Muscle of leg (tissue), 16 donors: ENCODE measurements at places on chromosomes 7 and 10. TPM values are rescaled to one million over a fixed set of nuclear protein-coding genes. Genes with fewer than 3 reads are reported as not detected.
A peak's percentile ranks its signal among the peaks of the same experiment; 100 is the strongest.

- peaks cover 3% of the 10 kb centered on the region for H3K4me1 ChIP-seq
- DNase-seq: peak; percentile 84
- no peak overlapping the region for H3K27ac ChIP-seq
- no peaks in the 10 kb centered on the region for H3K36me3 ChIP-seq
- H3K4me3 ChIP-seq: no peak overlapping the region
Observed at GRCh38 chr7:133530682-133531081, 277.8 kb downstream of the EXOC4 start.

GRCh38 chr7:30003098-30003497, 13.5 kb upstream of the SCRN1 start:
- H3K4me3 ChIP-seq: no peak overlapping the region
- DNase-seq: no peak
- no peaks in the 10 kb centered on the region for H3K36me3 ChIP-seq
- no peaks in the 10 kb centered on the region for H3K27me3 ChIP-seq

DNA sequence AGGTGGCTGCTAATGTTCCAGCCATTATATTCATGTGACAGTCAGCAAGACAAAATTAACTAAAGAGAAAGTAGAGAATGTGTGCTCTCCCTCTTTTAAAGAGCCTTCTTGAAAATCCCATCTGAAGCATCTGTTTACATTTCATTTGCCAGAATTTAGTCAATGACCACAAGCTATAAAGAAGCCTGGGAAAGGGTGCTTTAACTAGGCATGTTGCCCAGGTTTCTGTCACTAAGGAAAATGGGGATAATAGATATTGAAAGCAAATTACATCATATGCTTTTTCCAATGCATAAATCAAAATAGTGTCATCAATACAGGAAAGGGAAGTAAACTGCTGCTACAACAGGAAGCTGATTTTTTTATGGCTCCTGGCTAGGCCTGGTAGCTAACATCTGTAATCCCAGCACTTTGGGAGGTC, 67.7 kb downstream of the ELAPOR2 start:
- no peak overlapping the region for H3K27ac ChIP-seq
- no peaks in the 10 kb centered on the region for H3K4me1 ChIP-seq
- peak; percentile 32 for DNase-seq

DNA sequence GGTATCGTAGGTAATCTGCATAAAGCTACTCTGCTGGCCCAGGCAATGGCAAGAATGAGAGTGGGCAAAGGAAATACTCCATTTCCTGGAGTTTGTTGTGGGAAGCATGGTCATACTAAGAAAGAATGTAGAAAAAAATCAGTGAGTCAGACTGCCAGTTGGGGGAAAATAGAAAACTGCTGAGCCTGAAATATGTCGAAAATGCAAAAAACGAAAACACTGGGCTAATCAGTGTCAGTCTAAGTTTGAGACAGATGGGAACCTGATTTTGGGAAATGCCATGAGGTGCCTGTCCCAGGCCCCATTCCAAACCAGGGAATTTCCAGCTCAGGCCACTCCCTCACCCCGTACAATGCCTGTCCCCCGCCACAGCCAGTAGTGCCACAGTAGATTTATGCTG, 150.0 kb downstream of the ZNF33B start:
- no peaks in the 10 kb centered on the region for H3K36me3 ChIP-seq
- no peaks in the 10 kb centered on the region for H3K4me1 ChIP-seq
- H3K27ac ChIP-seq: no peak overlapping the region
- no peaks in the 10 kb centered on the region for H3K27me3 ChIP-seq
- no peak overlapping the region for H3K4me3 ChIP-seq

The HMX2 gene
- polyA plus RNA-seq: not detected

GRCh38 chr10:7136016-7136415, 274.8 kb downstream of the SFMBT2 start:
- H3K4me3 ChIP-seq: no peak overlapping the region
- H3K27me3 ChIP-seq: no peaks in the 10 kb centered on the region

DNA sequence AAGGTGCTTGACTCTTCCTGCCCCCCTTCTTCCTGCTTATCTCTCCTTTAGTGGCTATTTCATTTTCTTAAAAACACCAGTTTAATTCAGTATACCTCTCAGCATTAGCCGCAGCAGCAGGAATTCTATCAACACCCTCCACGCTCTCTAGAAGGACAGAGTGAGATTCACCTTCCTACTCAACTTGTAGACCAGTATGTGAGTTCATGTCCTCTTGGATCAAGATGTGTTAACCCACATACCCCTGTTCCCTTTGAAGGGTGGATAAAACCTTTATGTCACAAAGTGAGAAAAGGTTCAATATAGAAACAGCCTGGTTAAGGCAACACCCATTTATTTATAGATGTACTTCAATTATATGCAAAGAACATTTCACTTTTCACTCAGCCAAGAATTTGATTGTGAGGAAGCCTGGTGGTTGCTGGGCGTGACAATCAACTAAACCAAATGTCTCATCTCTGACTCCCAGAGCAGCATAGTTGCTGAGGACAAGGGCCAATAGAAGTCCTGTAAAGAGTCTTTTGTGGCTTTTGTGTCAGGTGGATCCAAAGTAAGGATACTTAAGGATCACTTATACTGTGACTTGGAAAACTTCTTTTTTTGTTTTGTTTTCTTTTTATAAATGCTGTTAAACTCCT, 617.1 kb downstream of the SORCS3 start:
- no peak overlapping the region for H3K4me3 ChIP-seq
- H3K27ac ChIP-seq: no peak overlapping the region
- no peaks in the 10 kb centered on the region for H3K36me3 ChIP-seq
- no peaks in the 10 kb centered on the region for H3K4me1 ChIP-seq
- DNase-seq: no peak

GRCh38 chr7:82631998-82632397, 188.4 kb upstream of the CACNA2D1 start:
- no peak overlapping the region for H3K27ac ChIP-seq
- no peaks in the 10 kb centered on the region for H3K4me1 ChIP-seq
- no peaks in the 10 kb centered on the region for H3K36me3 ChIP-seq
- no peak overlapping the region for H3K4me3 ChIP-seq
- DNase-seq: peak; percentile 21

DNA sequence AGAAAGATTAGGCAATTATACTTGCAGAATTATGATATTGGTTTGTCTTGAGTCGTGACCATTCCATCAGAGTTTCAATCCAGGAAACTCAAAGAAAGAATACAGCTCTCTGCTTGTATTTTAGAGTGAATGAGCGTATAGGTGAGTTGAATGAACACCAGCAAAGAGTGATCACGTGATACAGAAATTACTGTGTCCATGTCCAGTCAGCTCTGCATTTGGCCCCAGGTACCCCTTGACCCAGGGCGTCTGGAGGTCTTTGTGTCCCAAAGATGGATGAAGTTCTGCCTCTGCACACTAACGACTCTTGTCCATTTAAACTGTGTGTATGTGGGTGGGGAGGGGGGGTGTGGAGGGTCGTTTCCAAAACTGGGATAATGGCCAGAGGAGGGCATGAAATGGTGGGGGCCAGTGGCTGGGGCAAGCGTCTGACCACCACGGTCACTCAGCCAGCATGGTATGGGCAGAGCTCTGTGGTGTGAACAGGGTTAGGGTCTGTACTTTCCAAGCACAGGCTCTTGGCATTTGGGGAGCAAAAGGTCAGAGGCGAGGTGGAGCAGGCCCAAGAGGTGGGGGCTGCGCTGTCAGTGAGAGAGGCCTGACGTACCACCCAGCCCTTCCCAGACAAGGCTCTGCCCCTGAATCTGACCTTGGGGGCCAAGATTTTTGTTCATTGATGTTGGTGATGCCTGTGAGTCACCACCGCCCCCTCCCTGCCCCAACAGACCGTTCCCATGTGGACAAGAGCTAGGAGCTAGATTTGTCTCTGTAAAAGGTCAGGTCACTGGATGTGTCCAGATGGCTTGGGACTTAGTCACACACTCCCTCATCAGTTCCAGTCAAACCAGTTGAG, 1.4 kb downstream of the PTPRE start:
- no peaks in the 10 kb centered on the region for H3K36me3 ChIP-seq
- H3K27me3 ChIP-seq: peaks cover 8% of the 10 kb centered on the region
- peaks cover 27% of the 10 kb centered on the region for H3K4me1 ChIP-seq
- no peak overlapping the region for H3K27ac ChIP-seq
- peak; percentile 61 for DNase-seq
- peak overlapping the region; percentile 39 for H3K4me3 ChIP-seq

DNA sequence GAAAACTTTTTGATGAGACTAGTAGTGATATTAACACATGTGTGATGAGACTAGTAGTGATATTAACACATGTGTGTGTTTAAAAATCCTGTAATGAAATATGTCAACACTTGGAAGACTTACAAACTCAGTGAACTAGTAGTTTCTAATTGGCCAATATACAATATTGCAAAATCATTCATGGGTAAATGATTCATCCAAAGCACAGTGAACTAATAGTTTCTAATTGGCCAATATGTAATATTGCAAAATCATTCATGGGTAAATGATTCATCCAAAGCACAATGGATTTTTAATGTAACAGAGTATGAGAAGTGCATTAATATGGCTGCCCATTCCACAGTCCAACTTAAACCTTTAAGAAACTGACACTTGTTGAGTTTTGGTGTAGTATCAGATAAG, 77.8 kb downstream of the ATAD1 start:
- H3K4me1 ChIP-seq: no peaks in the 10 kb centered on the region
- H3K27ac ChIP-seq: no peak overlapping the region
- H3K27me3 ChIP-seq: no peaks in the 10 kb centered on the region
- H3K36me3 ChIP-seq: no peaks in the 10 kb centered on the region
- no peak for DNase-seq

DNA sequence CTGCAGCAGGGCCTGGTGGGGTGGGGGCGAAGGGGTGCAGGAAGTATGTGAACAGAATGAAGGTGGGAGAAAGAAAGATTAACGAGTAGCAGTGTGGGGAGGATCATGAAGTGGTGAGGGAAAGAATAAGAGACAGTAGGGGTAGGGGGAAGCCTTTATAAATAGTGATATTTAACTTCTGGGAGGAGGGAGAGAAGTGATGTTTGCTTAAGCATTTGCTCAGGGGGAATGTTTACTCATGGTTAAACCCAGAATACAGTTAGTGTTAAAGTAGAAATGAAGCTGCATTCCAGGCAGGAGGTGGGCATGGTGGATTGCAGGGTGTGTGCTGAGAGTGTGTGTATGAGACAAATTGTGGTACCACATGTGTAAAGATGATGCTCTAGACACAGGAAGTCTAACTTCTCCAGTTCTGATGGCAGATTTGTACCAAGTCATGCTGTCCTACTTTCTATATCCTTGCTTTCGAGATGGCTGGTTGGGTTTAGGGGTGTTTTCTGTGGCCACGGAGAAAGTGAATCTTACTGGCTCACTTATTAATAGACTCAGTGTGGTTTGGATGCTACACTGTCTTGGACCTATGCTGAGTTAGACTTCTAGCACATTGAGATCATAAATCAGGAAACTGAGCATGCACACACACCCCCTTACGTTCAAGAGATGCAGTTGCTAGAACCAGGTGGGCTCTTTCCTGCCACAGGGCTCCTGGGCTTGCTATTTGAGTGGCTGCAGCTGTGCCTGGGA, 10.6 kb upstream of the DNMBP start:
- no peaks in the 10 kb centered on the region for H3K36me3 ChIP-seq
- no peak overlapping the region for H3K27ac ChIP-seq
- H3K4me3 ChIP-seq: no peak overlapping the region
- DNase-seq: no peak
- H3K4me1 ChIP-seq: peaks cover 23% of the 10 kb centered on the region

DNA sequence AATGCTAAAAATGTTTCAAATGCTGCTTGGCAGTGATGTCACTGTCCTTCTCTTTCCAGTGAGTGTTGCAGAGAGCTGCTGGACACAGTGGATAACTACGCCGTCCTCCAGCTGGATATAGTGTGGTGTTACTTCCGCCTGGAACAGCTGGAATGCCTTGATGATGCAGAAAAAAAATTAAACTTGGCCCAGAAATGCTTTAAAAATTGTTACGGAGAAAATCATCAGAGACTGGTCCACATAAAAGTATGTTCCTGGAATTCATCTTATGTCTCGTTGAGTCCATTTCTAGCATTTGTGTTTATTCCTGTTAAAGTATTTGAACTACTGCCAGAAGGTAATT, 25.2 kb downstream of the NUB1 start:
- H3K4me1 ChIP-seq: peaks cover 24% of the 10 kb centered on the region
- H3K36me3 ChIP-seq: peaks cover 26% of the 10 kb centered on the region
- peak overlapping the region; percentile 96 for H3K27ac ChIP-seq
- no peak overlapping the region for H3K4me3 ChIP-seq
- DNase-seq: peak; percentile 96
- H3K27me3 ChIP-seq: no peaks in the 10 kb centered on the region
